ENCODE measurements at places on chromosomes 6 and 20.

DNA sequence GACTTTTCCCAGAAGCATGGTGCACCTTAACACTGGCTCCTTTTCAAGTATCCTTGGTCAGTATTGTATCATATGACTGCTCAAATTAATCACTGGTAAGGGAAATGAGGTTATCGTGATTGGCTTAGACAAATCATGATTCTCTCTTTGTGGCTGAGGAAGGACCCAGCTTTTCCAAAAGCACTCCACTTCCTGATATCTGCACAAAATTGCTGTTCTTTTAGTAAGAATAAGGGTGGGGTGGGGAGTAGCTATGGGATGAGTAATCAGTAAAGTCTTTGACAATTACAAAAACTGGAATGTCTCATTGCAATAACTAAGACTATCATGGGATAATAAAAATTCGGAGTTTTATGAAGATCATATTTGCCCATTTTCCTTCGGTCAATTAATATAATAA is 9.0 kb upstream of the RIPPLY2 start:
- DNase-seq: no peak

DNA sequence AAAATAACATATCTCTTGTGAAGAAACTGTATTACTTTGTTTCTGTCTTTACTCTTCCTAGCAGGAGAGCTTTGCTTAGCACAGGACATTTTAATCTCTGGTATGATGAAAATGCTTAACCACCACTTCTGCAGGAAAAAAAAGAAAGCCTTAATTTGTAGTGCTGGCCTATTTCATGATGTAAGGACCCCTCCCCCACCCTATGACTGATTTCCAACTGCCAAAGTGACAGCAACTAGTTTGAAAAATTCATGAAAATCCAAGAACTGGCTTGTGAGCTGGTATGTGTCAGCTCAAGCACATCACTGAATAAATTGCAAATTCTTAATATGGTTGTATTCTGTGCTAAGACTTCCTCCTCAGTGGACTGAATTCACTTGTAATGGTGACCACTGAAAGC is 125.3 kb downstream of the REV3L start:
- DNase-seq: no peak

DNA sequence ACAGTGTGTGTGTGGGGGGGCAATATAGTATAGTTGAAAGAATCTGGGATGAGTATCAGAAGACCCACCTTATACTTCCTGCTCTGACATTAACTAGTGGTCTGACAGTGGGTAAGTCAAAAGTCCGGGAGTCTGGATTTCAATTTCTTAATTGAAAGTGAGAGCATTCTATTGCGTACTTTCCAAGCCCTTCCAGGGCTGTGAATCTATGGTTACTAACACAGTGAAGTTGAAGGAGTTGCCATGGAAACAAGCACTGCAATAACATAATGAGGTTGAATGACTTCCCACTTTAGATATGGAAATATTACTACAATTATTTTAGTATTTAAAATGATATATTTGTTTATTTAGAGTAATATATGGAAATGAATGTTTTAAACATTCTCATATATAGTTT is 80.2 kb downstream of the MLIP start:
- no peak for DNase-seq

DNA sequence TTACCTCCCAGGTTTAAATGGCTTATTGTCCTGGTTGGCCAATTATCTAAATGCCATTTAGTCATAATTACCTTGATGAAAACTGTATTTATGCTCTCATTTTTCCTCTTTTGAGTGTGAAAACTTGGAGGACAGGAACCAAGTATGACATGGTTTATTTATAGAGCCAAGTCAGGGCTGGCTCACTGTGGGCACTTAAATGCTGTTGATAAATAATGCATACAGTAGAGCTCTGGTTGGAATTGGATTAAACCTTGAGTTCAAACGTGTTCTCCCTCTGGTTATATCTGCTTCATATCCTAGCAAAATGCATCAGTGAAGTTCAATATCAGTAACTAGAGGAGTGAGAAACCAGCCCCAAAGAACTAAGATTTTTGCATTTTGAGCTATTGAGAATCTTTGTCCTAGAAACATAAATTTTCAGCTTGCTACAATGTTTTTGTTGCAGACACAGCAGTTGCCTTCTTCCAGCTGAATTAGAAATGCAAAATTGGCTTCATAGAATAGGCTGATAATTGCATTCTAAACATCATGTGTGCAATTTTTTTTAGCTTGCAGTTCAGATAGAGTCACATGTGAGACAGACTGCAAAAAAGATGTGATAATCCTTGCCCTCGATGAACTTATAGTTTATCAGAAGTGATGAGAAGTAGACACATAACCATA is 255.8 kb downstream of the BTBD3 start:
- no peak for DNase-seq

GRCh38 chr6:34236131-34236442 is 586 bp upstream of the HMGA1 start:
- peak; percentile 84 for DNase-seq

- DNase-seq: no peak
These were observed 90.2 kb downstream of the DST start for GRCh38 chr6:56552187-56553130.

DNA sequence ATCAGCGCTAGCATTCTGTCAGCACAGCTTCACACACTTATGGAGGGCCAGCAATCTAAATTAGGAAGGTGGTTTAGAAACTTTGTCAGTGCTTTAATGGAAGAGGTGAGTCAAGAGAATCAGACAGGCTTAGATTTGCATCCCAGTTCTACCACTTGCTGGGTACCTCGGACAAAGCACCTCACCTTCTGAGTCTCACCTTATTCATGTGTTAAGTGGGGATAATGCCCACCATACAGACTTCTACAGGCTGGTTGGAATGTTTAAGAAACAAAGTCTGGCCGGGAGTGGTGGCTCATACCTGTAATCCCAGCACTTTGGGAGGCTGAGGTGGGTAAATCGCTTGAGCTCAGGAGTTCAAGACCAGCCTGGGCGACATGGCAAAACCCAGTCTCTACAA is 12.2 kb upstream of the STK35 start:
- DNase-seq: no peak
